Central memory CD8-positive, alpha-beta T cell (primary cell): ENCODE measurements at places on chromosomes 2 and 18.

- no peak for DNase-seq
Observed at GRCh38 chr2:13504808-13505207, 788.1 kb downstream of the TRIB2 start.

DNA sequence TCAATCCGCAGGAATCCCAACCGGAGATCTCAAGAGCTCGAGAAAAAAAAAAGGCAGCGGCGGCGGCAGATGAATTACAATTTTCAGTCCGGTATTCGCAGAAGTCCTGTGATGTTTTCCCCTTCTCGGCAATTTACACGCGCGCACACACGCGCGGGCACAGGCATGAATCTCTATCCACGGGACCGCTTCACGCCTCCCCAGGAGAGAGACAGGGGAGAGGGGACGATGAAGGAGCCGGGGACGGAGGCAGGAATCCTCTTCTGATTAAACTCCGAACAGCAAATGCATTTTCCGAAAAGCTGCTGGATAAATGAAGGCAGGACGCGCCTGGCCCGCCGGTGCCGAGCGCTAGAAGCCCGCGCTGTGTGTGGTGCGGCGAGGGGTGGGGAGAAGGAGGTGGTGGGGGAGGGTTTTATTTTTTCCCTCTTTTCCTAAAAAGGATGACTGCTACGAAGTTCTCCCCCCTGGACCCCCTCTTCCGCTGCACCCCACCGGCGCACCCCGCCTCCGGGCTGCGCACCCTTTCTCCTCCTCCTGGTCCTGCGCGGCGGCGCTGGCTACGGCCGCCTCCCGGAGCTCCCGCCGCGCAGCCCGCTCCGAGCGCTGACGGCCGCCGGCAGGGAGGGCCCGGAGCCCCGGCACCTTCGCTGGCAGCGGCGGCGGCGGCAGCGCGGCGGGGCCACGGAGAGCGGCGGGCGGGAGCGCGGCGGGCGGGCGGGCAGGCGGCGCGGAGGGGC is at the start of gene BCL2:
Gene BCL2 (minus strand): TSS at position 387 of the 740 bp plus-strand sequence.
- no peak for DNase-seq

GRCh38 chr18:21389903-21390302 is 147.9 kb downstream of the GREB1L start:
- no peak for DNase-seq

DNA sequence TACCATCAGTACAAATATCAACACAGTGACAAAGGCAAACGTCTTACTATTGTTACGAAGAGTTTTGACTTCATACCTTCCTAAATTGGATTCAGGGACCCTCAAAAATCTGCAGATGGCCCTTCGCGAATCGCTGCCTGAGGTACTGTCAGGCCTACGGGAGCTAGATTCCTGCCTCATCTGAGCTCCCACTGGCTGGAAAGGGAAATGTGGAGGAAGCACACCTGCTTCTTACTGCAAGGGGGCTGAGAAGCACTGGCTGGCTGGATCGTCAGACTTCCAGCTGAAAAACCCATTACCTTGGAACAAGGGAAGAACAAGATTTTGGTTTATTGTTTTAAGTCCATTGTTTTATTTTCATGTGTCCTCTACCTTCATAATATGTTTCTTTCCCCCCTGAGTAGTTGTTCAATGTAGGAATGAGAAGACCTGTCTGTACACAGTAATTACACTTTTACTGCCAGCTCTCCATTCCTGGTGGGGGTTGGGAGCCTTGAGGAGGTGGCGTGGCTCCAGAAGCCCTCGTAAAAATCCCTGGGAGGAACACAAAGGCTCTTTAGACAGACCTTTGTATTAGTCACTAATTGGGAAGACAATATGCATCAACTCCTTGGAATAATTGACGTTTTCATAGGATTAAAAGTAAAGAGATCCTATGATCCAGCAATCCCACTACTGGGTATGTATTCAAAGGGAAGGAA is 124.1 kb upstream of the NOSTRIN start:
- no peak for DNase-seq

GRCh38 chr18:70036771-70037347 is 89.2 kb upstream of the CD226 start:
- no peak for DNase-seq

DNA sequence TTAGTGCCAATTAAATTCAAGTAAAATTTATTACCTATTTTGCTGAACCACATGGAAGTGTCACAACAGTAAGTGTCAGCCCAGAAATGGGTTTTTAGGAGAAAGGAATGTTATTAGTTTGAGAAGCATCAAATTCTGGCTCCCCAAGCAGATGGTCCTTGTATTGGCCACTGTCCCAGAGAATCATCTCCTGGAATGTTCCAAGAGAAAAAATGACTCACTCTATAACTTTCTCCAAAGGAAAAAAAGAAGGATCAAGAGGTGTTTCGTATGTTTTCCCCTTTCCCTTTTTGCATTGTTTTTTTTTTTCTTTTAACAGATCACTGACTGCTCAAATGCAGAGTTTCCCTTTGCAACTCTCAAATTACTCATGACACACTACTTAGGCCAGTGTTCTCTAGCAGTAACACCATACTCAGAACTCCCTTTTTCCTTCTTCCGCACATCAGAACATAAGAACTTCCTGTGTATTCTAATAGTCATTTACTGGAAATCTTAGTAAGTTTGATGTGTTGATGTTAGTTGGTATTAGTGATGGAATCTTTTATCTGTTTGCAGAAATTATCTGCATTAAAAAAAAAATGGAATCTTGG is 390.3 kb downstream of the GPD2 start:
- DNase-seq: no peak

DNA sequence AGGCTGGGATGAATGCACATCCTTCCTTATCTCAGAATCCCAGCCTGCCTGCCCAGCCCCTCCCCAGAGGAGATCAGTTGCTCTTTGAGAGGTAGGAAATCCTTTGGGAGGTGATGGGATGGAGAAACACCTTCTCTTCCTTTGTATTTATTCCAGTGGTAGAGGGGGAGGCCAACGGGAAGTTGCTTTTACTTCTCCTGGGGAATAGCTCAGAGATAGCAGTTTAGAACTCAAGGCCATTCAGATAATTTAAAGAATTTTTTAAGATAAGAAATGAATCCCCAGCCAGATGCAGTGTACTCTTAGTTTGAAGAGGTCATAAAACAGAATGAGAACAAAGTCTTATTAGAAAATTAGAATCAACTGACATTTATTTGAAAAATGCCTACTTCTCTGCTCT is 67.4 kb upstream of the PPM1B start:
- DNase-seq: no peak
